ENCODE measurements at places on chromosomes 2 and 18. TPM values are rescaled to one million over a fixed set of nuclear protein-coding genes. Genes with fewer than 3 reads are reported as not detected.

DNA sequence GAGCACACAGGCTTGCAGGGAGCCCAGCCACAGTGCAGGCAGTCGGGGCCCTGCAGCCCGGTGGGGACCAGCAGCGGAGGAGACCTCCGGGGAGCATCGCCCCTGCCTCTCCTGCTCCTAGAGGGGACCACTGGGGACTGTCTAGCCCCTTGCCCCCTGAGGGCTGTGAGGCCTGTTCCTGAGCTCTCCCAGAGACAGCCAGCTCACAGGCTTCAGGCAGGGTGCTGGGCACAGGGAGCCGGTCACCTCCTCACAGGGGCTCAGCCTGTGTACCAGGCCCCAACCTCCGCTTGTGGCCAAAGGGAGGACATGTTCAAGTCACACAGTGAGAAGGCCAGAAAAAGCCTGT lies 3.5 kb upstream of the NMUR1 start:
- DNase-seq = no peak

- DNase-seq = no peak
Measured at GRCh38 chr2:46303822-46304221, 6.6 kb downstream of the EPAS1 start.

- DNase-seq = no peak
Measured at GRCh38 chr2:43521568-43521967, 74.3 kb downstream of the THADA start.

DNA sequence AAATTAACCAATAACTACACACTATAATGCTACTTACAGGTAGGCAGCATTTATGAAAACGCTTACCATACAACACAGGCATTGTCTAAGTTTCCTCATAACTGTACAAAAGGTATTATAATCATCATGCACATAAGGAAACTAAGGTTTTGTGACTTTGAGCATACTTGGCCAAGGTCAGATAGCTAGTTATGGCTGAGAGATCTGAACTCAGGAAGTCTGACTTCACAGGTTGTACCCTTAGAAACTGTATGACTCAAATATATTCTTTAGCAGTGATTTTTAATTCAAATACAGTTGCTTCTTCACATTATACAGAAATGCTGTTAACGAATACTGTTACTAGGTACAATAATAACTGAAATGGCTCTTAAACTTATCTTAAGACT lies 89.3 kb downstream of the TRIP12 start:
- DNase-seq = no peak

DNA sequence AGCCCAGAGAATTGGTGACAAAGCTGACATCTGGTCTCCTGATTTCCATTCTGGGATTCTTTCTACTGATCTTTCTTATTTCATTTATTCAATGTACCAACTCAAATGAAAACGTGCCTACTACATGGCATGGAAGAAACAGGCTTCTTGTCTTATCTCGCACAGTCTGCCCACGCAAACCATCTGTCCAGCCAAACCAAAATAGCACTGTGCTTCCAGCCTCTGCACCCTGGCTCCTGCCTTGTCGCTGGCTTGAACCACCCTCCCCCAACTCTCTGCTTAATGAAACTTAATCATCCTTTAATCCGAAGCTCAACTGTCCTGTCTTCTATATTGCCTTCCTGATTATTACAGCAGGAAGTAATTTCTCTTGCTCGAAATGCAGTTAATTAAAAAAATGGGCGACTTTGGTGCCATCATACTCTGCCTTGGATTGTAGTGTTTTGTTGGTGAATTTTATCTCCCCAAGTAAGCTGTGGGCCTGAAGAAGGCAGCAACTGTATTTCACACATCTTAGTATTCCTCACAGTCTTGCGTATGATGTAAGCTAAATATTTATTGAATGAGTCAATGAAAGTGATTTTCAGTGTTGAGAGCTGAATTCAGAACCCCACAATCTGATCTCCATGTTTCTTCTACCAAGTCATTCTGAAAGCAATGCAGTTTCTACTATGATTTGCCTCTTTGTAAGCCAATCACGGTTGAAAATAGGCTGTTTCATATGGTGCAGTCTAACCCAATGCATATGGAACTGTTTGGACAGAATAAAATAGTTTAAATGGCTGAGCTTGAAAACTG lies 190.8 kb downstream of the TMEM247 start:
- DNase-seq = no peak

DNA sequence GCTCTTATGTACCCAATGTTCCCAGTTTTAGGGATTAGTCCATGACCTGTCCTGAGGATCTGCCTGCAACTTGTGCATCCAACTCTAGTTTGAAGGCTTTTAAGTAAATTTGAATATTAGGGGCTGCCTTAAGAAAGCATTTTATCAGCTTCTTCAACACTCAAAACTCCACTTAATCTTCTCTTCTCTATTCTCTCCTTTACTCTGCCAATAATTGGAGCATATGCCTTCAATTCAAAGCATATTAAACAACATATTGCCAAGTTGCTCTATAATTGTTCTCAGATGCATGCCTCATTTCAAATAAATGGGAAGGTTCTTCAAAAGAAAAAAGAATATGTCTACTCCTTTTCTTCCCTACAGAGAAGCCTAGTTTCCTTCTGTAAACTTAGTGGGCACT lies 84.8 kb upstream of the NCKAP5 start:
- DNase-seq = no peak

Gene CDC42EP3
- 16.7 TPM for total RNA-seq

Gene COLEC11
- total RNA-seq = not detected

DNA sequence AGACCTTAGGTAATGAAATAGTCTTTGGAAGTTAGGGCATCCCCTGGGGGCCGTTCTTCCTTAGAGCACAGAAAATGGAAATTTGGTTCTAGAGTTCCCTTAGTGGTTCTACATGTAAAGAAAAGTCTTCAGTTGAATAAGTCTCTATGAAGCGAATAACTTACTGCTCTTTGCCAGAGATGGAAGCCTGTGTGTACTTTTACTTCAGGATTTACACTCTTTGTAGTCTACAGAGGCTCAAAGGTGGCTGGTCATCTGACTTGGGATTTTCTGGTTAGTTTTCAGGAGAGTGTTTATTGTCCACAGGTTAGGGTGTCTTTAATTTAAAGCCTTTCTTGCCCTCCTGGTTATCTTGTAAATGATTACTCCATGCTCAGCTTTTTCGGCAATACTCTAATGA lies 210.6 kb downstream of the ZNF521 start:
- no peak for DNase-seq

Gene RTP5
- total RNA-seq = 0.54 TPM

Gene DSG4
- total RNA-seq = not detected

Gene FAP
- total RNA-seq = not detected

GRCh38 chr2:176682278-176682677 lies 413.0 kb downstream of the MTX2 start:
- DNase-seq = no peak

DNA sequence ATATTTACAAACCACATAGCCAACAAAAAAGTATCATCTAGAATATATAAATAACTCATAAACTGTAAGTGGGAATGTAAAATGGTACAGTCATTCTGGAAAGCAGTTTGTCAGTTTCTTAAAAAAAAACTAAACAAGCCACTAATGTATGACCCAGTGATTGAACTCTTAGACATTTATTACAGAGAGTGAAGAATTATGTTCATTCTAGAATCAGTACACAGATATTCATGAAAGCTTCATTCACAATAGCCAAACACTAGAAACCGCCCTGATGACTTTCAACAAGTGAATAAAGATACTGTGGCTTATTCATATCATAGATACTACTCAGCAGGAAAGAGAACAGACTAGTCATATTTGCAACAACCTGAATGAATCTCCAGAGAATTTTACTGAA lies 1541.5 kb downstream of the LRP1B start:
- DNase-seq = no peak

Gene DPP10
- total RNA-seq = not detected

- no peak for DNase-seq
Measured at GRCh38 chr2:50975546-50975945, 56.4 kb downstream of the NRXN1 start.

Gene TFCP2L1
- total RNA-seq = 0.24 TPM

- DNase-seq = no peak
Measured at GRCh38 chr18:38198956-38199355, 633.4 kb upstream of the CELF4 start.

Gene DAW1
- total RNA-seq = not detected

DNA sequence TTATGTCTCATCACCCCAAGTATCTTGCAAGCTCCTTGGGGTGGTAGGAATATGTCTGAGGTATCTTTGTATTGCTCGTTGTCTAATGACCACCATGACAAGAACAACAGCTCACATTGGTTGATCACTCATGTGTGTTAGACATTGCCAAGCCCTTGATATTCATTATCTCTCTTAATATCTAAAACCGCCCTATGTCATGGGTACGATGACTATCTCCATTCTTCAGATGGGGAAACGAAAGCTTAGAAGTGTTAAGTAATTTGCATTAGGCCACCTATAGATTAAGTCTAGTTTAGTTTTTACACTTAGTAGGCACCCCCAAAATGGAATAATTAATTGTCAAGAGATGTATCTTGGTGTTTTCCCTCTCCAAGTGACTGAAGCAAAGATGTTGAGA lies 57.0 kb downstream of the ICOS start:
- DNase-seq = no peak

DNA sequence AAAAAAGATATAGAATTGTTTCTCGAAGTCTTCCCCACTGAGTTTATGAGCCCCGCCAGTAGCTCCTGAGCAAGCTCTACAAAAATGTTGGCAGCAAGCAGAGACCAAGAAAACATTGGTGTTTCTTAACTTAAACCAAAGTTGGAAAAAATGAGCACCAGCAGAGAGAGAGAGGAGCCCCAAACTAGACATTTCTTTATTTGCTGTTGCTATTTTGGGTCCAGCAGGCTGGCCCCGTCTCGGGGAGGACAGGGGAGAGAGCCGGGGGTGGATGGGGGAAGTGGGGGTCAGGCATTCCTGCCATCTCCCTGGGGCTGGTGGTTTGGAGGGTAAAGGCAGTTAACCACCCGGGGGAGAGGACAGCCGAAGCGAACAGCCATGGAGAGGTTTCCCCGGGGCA lies 113.0 kb downstream of the DYSF start:
- no peak for DNase-seq

DNA sequence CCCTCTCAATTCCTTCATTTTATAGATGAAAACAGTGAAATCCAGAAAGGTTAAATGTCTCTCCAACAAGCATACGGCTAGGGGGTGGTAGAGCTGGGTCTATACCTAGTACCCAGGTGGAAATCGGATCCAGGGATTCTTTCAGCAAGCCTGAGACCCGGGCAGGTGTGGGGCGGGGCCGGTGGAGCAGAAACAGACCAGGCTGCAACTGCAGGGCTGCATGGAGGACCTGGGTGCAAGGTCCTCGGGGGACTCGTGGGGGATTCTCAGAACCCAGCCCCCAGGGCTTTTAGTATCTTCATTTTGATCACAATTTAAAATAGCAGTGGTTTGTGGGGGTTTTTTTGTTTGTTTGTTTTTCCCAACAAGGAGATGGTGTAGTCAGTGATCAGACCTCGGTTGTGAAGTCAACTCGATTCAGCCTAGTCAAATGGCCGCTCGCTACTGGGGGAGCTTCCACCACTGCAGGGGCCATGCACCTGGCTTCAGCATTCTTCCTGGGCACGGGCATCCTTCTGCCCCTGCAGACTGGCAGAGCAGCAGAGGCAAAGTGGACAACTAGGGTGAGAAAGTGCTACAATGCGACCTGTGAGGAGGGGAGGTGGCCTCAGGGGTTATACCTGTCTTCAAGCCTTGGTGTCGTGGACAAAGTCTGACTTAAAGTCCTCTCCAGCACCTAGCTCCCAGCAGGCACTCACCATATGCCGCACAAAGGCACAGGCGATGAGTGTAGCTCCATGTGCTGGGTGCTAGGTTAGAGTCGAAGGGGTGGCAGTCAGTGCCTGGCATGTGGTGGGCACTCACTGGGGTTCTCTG lies 46.3 kb downstream of the GORASP2 start:
- DNase-seq = no peak

GRCh38 chr2:2798337-2798736 lies 467.3 kb upstream of the MYT1L start:
- no peak for DNase-seq
